ENCODE measurements at places on chromosomes 13 and 19. TPM values are rescaled to one million over a fixed set of nuclear protein-coding genes. Genes with fewer than 3 reads are reported as not detected.

Gene ZNF888
- 16.0 TPM for total RNA-seq

- DNase-seq = no peak
These were observed 23.2 kb downstream of the PDX1 start for GRCh38 chr13:27942972-27943371.

DNA sequence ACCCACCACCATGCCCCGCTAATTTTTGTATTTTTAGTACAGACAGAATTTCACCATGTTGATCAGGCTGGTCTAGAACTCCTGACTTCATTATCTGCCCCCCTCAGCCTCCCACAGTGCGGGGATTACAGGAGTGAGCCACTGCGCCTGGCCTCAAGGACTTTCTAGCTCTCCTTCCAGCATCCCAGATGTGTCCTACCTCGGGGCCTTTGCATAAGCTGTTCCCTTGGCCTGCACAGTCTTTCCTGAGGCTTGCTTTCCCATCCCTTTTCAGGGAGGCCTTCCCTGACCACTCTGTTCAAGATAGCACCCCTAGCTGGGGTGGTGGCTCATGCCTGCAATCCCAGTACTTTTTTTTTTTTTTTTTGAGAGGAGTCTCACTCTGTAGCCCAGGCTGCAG, 14.3 kb upstream of the BCAM start:
- DNase-seq = no peak

- DNase-seq = no peak
These were observed 318.9 kb upstream of the HTR2A start for GRCh38 chr13:47215736-47216135.

DNA sequence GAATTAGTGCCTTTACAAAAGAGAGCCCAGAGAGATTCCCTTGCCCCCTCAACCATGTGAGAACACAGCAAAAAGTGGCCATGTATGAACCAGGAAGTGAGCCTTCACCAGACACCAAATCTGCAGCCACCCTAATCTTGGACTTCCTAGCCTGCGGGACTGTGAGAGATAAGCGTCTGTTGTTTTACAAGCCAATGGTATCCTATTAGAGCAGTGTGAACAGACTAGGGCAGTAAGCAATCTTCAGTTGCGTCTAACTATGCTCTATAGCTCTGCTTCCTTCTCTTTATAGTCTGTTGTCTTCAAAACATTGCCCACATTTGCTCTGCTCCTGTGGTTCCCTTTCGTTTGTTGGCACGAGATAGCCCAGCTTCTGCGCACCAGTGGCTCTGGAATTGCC, 109.5 kb upstream of the FNDC3A start:
- DNase-seq = no peak

Measured in progenitor cell of endocrine pancreas (in vitro differentiated cells).